AML-193 (cell line): ENCODE measurements at places on chromosomes 2 and 18.

GRCh38 chr2:103159018-103159417 lies 397.2 kb downstream of the TMEM182 start:
- DNase-seq = no peak

- no peak for DNase-seq
These were observed 20.5 kb downstream of the PDIA6 start for GRCh38 chr2:10792001-10792634.

DNA sequence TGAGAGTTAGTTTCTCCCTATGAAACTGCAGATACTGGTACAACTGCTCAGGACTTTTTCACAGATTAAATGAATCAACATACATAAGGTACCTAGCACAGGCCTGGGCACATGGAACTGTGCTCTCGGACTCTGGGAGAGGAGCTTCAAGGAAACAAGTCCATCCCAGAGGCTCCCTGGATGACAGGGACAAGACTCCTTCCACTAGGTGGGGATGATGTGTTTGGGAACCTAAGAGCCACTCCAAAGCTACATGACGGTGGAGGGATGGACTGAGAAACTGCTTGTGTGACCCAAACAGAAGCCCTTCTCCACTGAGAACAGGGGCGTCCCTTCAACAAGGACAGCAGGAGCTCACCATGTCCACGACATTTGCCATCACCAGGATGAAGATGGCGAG lies 37.1 kb downstream of the CENPO start:
- DNase-seq = no peak

GRCh38 chr2:158042245-158042644 lies 59.4 kb upstream of the UPP2 start:
- DNase-seq = no peak

GRCh38 chr2:113831161-113831560 lies 58.7 kb upstream of the ACTR3 start:
- no peak for DNase-seq
